NCI-H1694 (cell line): ENCODE measurements at places on chromosomes 3 and 15.

- DNase-seq, result no peak
These were observed 508 bp upstream of the ECT2 start for GRCh38 chr3:172750069-172750367.

DNA sequence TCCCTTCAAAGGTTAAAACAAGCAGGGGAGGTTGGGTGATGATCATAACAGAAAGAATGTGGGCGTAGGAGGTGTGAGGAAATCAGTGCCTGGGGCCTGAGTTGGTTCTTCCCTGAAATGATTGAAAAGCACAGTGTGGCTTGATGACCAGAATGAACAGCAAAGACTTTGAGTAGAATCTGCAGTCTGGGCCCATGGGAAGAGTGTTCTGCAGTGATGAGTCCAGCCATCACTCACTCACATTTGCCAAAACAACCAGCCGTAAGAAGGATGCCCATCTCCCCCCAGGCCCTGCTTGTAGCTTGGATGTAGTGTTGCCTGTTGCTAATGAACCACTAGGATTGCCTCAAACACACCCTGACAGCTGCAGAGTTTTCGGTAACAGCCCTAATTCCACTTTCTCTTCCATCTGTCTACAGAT lies 67.9 kb downstream of the VGLL3 start:
- DNase-seq, result peak; percentile 32

DNA sequence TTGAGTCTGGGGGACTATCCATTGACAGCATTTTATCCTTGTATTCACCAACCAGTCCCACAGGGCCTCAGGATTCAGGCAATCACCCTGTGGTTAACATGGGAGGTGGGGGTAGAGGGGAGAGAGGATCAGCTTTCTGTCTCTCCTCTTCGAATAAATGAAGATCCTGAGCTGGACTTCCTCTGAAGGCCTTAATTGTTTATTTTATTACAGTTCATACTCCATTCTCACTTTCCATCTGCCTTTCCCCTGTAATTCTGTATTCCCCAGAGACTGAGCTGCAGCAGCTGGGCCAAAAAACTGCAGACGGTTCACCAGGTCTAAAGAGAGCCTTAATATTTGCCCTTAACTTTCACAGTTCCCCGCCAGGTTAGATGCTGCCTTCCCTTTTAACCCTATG lies 11.9 kb downstream of the TAGLN3 start:
- DNase-seq, result peak; percentile 69

DNA sequence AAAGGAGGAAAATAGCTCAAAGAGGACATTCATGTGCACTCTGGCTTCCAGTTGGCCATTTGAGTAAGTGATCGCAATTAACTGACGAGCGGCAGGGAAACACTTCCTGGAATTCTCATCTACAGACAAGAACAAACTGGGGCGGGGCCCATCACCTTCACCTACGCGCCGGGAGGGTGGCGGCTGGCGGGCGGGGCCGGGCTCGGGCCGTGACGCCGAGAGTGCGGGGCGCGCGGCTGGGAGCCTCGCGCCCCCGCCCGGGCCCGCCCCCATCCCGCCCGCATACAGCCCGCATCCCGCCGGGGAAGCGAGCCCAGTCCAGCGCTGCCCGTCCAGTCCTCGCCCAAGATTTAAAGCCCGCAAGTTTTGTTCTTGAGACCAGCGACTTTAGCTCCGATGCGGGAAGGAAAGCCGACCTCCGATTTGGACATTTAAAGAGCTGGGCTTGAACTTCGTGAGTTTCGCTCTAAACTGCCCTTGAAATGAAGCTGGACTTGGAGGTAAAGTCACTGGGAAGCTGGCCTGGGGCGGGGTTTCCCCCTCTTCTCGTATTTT lies at the start of gene B3GNT5:
Gene B3GNT5 (plus strand): TSS at position 281 of the 555 bp plus-strand sequence. CDS start 16,546 bp downstream, outside the sequence.
- no peak for DNase-seq

- no peak for DNase-seq
These were observed 66.9 kb downstream of the KCNAB1 start for GRCh38 chr3:156187146-156187769.

DNA sequence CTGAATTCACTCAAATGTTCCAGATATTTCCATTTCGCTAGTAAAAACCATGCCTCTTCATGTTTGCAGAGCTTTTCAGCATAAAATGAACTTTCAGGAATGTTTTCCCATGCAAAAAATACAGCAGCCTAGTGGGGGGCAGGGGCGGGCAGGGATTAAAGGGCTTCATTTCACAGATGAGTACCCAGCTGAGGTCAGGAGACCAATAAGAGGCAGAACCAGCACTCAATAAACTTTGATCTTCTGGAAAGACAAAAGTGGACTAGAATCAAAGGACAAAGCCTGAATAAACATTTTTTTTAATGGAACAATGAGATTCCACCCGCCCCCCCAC lies 8.0 kb downstream of the KLHL25 start:
- no peak for DNase-seq

DNA sequence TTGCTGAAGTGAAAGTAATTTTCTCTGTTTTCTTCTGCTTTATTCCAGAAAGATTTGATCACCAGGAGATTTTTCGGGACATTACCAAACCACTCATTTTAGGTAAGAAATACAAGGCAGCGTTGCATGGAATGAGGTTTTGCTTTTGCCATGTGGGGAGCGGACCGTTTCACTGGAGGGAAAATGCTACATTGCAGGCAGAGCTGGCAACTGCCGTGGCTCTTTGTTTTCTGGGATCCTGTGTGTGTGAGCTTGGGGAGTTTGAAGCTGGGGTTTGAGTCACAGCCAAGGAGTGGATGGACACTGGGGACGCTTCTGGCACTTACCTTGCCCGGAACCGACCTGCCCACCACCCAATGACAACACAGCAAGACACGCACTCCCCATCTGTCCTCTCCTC lies 109.9 kb downstream of the APBA2 start:
- DNase-seq, result no peak

DNA sequence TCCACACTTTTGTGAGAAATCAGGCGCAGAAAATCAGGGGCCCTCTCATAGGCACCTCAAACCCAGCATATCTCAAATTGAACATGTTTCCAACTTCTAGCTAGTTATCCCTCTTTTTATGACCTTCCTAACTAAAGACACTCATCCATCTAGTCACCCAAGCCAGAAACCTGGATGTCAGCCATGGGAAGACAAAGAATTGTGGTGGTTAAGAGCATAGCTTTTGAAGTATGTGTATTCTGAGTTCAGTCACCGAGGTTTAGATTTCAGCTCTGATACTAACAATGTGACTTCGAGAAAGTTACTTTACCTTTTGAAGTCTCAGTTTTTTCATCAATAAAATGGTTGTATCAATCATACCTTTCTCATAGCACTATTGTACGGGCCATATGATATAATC lies 495.5 kb downstream of the NLGN1 start:
- no peak for DNase-seq
